Smooth muscle cell of the coronary artery (primary cell): ENCODE measurements at places on chromosomes 11 and 22. TPM values are rescaled to one million over a fixed set of nuclear protein-coding genes. Genes with fewer than 3 reads are reported as not detected.

HBE1 gene
- total RNA-seq: not detected in 2 replicates

ADAMTS8 gene
- 0.23 and 3.2 TPM in 2 replicates for total RNA-seq

THRSP gene
- not detected in 2 replicates for total RNA-seq

AP1B1 gene
- 49.4 and 68.6 TPM in 2 replicates for total RNA-seq

MFRP gene
- under 0.01 TPM in 1 of 2 replicates, not detected in the other for total RNA-seq

SOX6 gene
- total RNA-seq: 0.12 and 8.0 TPM in 2 replicates

NXPE4 gene
- total RNA-seq: not detected in 2 replicates

KCTD14 gene
- 0.35 and 1.1 TPM in 2 replicates for total RNA-seq

PHF21A gene
- total RNA-seq: 7.8 and 8.7 TPM in 2 replicates

SLC22A9 gene
- not detected in 2 replicates for total RNA-seq

GGT5 gene
- 1.6 and 5.1 TPM in 2 replicates for total RNA-seq

TTC28 gene
- 11.5 and 20.5 TPM in 2 replicates for total RNA-seq

CARS1 gene
- total RNA-seq: 50.0 and 81.9 TPM in 2 replicates

KIF18A gene
- total RNA-seq: 1.9 and 7.1 TPM in 2 replicates

HSD17B12 gene
- total RNA-seq: 23.9 and 51.4 TPM in 2 replicates

CLTCL1 gene
- 12.0 and 13.1 TPM in 2 replicates for total RNA-seq

SVIP gene
- total RNA-seq: 0.23 and 33.6 TPM in 2 replicates

C22orf42 gene
- total RNA-seq: not detected in 2 replicates

PANX2 gene
- total RNA-seq: 0.35 and 0.98 TPM in 2 replicates

FOSL1 gene
- total RNA-seq: 0.94 and 5.3 TPM in 2 replicates

NAALAD2 gene
- total RNA-seq: 0.08 and 0.35 TPM in 2 replicates

VWCE gene
- total RNA-seq: 0.38 and 3.3 TPM in 2 replicates

ELFN2 gene
- under 0.01 TPM in 1 of 2 replicates, not detected in the other for total RNA-seq

RPUSD4 gene
- total RNA-seq: 27.4 and 53.0 TPM in 2 replicates

PELI3 gene
- total RNA-seq: 8.8 and 20.0 TPM in 2 replicates

CD6 gene
- not detected in 2 replicates for total RNA-seq

ANGPTL5 gene
- 0.23 TPM in 1 of 2 replicates, not detected in the other for total RNA-seq

LRFN4 gene
- total RNA-seq: 5.3 and 12.9 TPM in 2 replicates

OR8G5 gene
- not detected in 2 replicates for total RNA-seq

TRIM29 gene
- not detected in 2 replicates for total RNA-seq

TRIM66 gene
- 3.4 and 5.1 TPM in 2 replicates for total RNA-seq

MS4A4A gene
- not detected in 2 replicates for total RNA-seq

OR6T1 gene
- total RNA-seq: not detected in 2 replicates

SMIM38 gene
- total RNA-seq: 0.08 and 0.35 TPM in 2 replicates

CCDC188 gene
- total RNA-seq: not detected in 2 replicates

CDC42EP1 gene
- total RNA-seq: 3.2 and 15.3 TPM in 2 replicates

PKNOX2 gene
- total RNA-seq: 1.4 and 3.5 TPM in 2 replicates

MTMR2 gene
- total RNA-seq: 11.2 and 28.7 TPM in 2 replicates

PHLDA2 gene
- total RNA-seq: 0.23 and 5.7 TPM in 2 replicates

RASD2 gene
- total RNA-seq: not detected in 2 replicates

RIBC2 gene
- total RNA-seq: 0.08 and 0.12 TPM in 2 replicates

KIRREL3 gene
- total RNA-seq: 0.68 and 1.1 TPM in 2 replicates

NPAT gene
- 6.8 and 9.6 TPM in 2 replicates for total RNA-seq
